Neuronal stem cell (in vitro differentiated cells): ENCODE measurements at places on chromosomes 12 and 14.

DNA sequence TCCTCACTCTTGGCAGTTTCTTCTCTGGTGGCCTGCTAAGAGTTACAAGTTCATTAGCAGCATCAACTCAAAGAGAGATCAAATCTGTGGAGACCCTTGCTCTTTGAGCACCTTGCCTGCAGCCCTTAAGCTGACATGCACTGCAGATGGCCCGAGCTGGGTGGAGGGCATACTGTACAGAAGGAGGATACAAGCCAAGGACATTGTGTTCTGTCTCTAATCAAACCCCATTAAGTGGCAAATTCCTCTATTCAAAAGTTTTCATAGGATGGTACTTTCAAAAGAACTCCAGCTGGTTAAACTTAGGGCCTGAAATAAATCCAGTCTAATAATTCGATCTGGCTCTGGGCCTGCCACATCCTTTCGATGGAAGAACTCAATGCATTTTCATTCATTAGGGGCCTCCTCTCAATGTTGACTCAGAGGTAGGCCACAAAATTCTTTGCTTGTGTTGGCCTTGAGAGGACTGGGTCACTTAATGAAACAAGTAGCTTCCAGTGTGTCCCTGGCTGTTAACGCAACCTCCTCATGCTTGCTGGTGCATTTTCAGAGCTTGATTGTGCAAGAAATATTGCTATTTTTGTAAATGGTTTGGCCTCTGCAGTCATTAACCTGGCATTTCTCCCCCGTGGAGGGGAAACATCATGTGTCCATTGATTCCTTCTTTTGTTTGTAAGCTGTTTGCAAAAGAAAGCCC is 318.2 kb downstream of the NUAK1 start:
- DNase-seq = no peak

GRCh38 chr14:52902971-52903619 is 47.8 kb downstream of the FERMT2 start:
- no peak for DNase-seq

DNA sequence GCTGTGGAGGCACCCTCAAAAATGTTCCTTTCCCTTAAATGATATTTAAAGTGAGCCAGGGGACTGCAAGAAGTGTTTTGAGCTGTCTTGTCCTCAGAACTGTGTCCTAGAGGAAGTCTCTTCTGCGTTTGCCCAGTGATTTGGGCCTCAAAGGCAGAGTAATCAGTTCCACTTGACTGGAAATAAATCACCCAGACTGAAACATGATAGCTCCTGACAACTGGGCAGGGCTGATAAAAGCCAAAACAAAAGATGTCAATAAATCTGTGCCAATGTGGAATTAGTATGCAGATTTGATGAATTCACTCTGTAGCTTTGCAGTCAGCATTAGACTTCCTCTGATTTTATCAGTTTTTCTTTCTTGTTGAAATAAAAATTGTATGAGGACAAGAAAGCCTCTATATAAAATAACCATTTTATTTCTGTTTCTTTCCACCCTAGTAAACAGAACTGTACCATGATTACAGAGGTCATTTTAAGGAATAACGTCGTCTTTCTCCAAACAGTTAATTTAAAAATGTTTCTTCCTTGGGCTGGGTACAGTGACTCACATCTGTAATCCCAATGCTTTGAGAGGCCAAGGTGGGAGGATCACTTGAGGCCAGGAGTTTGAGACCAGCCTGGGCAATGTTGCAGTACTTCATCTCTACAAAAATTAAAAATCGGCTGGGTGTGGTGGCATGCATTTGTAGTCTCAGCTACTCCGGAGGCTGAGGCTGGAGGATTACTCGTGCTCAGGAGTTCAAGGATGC is 180.8 kb downstream of the ERC1 start:
- peak; percentile 54 for DNase-seq

- DNase-seq = peak; percentile 80
Observed at GRCh38 chr12:120230326-120230973, 29.5 kb upstream of the RPLP0 start.

GRCh38 chr14:35632271-35632670 is 98.3 kb downstream of the INSM2 start:
- no peak for DNase-seq

- no peak for DNase-seq
Observed at GRCh38 chr12:5220099-5220498, 176.4 kb downstream of the KCNA5 start.

DNA sequence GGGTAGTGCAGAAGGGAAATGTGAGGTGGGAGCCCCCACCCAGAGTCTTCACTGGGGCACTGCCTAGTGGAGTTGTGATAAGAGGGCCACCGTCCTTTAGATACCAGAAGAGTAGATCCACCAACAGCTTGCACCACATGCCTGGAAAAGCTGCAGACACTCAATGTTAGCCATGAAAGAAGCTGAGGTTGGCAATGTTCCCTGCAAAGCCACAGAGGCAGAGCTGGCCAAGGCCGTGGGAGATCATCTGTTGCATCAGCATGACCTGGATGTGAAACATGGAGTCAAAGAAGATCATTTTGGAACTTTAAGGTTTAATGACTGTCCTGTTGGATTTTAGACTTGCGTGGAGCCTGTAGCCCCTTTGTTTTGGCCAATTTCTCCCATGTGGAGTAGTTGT is 468.4 kb upstream of the FOXG1 start:
- no peak for DNase-seq

- DNase-seq = no peak
Observed at GRCh38 chr12:23463172-23463571, 486.3 kb downstream of the SOX5 start.

DNA sequence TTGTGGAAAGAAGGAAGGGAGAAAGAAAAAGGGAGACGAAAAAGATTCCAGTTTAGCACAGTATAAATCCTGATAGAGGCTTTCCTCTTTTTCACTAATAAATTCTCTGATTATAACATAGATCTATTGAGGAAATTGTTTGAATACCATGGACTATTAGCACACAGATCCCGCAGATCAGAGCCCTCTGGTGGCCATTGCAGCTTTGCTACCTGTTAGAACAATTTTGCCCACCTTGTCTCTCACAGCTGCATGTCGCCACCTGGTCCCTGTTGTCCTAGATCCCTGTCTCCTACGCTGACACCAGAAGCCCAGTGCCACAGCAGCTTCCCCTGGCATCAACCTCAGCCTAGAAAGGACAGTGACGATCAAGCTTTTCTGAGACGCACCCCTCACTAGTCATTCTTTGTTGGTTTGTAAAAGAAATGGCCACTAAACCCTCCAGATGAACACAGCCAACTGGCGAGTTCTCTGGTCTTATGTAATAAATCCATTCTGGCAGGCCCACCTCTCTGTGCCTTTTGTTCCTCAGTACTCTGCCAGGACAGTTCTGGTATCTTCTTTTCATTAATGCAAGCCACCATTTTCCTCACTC is 9.9 kb downstream of the GPHB5 start:
- DNase-seq = no peak

GRCh38 chr12:131915823-131916222 is 13.3 kb upstream of the PUS1 start:
- DNase-seq = no peak

DNA sequence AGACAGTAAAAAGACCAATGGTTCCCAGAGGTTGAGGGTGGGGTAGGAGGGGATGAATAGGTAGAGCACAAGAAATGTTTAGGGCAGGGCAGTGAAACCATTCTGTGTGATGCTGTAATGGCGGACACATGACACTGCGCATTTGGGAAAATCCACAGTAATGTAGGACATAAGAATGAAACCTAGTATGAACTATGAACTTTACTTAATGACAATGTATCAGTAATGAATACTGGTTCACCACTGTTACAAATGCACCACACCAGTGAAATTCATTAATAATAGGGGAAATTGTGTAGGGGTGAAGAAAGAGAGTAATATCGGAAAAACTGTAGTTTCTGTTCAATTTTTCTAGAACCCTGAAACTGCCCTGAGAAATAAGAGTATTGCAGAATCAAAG is 5.6 kb downstream of the ERH start:
- DNase-seq = no peak

GRCh38 chr12:27996761-27997160 is 24.2 kb upstream of the PTHLH start:
- DNase-seq = no peak

- DNase-seq = peak; percentile 54
Observed at GRCh38 chr12:101969-102878, 35.7 kb downstream of the IQSEC3 start.

- peak; percentile 21 for DNase-seq
Observed at GRCh38 chr12:6697584-6698351, 2.8 kb downstream of the PIANP start.

- DNase-seq = no peak
Observed at GRCh38 chr12:107026806-107027635, 40.1 kb upstream of the MTERF2 start.

- no peak for DNase-seq
Observed at GRCh38 chr14:67417633-67418032, 5.7 kb upstream of the PLEK2 start.

- DNase-seq = no peak
Observed at GRCh38 chr12:122665349-122665748, 37.8 kb downstream of the HCAR2 start.

GRCh38 chr12:27014085-27014858 is at the start of gene TM7SF3:
TSS of gene TM7SF3 (minus strand) at chr12:27014384. CDS start at chr12:27014168, 216 bp downstream.
- DNase-seq = peak; percentile 87

DNA sequence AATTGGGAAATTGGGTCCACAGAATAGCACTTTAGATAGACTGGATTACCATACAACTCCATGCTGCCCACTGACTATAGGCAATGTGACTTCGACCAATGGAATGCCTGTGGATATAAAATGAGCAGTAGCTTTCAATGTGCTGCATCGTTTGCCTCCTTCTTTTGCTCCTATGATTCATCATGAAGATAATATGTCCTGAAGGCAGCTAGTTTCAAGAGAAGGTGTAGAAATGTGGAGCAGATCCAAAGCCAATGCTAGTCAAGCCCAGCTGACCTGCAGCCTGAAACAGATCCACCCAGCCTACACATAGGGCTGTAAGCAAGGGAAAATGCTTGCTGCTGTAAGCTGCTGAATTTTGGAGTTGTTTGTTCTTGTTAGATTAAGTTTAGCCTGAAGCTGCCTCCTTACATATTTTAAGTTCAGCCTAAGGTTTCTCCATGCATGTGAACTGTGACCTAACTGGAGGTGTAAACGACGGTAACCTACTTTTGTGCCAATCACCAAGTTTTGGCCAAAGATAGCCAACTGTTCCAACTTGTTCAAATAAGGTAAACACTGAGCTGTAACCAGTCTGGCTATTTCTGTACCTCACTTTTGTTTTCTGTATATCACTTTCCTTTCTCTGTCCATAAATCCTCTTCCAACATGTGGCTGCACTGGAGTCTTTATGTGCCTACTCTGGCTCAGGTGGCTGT is 169.1 kb upstream of the AVPR1A start:
- no peak for DNase-seq

- no peak for DNase-seq
Observed at GRCh38 chr12:109678719-109679118, 34.9 kb upstream of the FAM222A start.

DNA sequence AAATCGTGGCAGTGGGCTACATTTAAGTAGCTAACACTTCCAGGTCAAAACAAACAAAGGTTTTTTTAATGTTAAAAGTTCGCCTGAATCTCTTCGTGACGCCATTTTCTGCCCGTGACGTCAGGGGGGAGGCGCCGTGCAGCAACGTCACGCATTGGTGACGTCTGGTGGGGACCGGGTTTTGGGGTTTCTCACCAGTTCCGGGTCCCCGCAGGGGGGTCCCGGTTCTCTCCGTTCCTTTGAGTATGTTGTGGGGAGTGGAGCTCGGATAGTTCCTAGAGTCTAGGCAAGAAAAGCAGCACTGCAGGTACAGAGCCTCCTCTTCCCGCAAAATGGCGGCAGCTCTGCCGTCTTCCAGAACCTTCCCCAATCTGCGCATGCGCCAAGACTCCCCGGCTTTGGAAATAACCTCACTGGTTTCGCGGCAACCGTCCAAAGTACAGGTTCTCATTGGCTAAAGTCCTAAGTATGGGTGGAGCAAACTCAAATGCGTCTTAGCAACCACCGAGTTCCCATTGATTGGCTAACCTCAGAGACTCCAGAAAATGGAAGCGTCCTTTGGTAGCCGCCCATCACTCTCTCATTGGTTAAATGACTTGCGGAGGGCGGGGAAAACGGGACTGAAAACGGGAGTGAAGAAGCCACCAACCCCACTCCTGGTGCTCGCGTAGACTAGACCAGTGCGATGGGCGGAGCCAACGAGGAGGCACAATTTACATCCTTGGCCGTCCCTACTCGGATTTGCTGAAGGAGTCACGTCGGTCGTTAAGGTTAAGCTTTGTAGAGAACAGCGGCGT is at the start of gene RBM23:
Gene RBM23, minus strand, starts transcription at position 346 of the 797 bp plus-strand sequence.
- peak; percentile 100 for DNase-seq

GRCh38 chr12:571795-572531 is 91.3 kb downstream of the NINJ2 start:
- no peak for DNase-seq

- no peak for DNase-seq
Observed at GRCh38 chr12:92208613-92209121, 63.0 kb upstream of the BTG1 start.

DNA sequence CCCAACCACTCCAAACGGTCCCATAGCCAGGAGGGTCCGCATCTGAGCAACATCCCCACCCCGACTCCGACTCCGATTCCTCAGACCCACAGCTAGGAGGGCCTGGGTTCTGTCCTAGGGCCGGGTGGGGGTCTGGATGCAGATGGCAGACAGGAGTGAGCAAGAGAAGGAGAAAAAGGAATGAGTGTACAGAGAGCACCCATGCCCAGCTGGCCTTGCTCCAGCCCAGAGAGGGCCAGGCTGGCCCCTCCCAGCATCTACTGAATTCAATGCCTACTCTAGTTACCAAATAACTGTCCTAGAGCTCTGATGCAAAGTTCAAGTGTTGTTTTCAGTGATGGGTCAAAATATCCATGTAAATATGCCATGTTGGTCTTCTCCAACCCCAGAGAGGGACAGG is 40.8 kb downstream of the VDR start:
- no peak for DNase-seq

DNA sequence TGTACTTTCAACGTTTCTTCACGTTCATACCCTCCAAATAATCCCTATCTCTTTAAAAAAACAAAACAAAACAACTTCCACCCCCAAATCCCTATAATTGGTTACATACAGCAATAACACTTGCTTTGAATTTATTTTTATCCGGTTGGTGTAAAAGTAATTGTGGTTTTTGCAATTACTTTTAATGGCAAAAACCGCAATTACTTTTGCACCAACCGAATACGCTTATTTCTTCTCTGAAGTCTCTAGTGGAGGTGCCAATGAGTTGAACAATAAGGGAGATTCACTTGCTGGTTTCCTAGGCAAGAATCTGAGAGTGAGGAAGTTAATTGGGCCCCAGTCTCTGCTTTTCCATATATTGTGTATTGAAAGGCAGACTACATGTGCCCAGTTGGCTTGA is 133.3 kb downstream of the DACT1 start:
- DNase-seq = no peak

- no peak for DNase-seq
Observed at GRCh38 chr14:75742867-75743266, 81.8 kb downstream of the TTLL5 start.
